ENCODE measurements at places on chromosomes 1 and 21.

DNA sequence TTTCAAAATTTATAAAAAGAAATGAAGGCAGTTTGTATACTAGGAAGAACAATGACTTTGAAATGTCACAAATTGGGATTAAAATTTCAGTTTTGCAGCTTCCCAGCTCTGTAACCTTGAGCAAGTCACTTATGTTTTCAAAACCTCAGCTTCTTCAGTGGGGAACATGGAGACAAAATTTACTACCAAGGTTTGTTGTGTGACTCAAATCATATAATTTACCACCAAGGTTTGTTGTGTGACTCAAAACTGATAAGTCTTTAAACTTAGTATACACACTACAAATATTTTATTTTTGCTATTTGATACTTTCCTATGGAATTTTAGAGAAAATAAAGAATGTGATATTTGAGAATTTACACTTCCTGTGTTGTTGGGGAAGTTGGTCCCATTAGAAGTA lies 219.9 kb downstream of the KCTD3 start:
- no peak for DNase-seq

DNA sequence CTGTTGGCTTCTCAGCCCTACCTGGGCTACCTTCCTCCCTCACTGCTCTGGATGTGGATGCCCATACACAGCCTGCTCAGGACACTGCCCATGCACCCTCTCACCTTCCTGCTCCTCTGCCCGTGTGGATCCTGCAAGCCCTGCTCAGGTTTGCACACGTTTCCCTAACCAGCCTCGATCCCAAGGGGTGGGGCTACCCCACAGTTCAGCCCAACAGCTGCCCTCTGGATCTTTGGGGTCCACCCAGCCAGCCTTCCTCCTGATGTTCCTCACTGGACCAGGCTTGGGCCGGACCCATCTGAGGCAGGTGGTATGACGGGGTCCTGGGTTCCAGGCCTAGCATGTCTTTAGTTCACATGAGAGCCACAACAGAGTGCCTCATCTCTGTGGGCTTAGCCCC lies 4.7 kb downstream of the TMEM54 start:
- no peak for DNase-seq

DNA sequence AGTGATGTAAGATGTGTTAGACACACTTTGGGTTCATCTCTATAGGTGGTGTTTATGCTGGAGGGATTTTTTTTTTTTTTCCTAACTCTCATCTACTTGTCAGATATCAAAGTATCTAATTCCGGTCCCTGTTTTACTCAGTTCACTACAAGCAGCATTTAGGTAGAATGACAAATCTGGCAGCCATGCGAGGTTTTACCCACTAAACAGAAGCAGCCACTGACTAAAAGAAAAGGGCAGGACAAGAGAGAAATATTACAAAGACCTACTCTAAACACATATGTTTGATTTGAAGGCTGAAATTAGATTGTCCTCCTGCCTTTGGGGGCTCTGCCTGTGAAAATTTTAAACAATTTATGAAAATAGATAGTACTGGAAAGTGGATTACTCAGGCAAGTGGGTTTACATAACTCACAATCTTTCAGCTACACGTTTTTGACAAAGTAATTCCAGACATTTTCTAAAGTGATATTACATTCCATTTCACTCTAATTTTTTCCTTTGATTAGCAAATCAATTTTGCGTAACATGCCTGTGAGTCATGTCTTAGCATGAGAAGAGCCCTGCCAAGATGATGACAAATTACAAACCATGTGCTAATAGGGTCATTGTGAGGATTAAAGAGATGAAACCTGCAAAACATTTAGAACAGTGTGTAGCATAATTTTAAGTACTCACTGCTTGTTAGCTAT lies 172.6 kb downstream of the PLA2G4A start:
- DNase-seq: no peak

DNA sequence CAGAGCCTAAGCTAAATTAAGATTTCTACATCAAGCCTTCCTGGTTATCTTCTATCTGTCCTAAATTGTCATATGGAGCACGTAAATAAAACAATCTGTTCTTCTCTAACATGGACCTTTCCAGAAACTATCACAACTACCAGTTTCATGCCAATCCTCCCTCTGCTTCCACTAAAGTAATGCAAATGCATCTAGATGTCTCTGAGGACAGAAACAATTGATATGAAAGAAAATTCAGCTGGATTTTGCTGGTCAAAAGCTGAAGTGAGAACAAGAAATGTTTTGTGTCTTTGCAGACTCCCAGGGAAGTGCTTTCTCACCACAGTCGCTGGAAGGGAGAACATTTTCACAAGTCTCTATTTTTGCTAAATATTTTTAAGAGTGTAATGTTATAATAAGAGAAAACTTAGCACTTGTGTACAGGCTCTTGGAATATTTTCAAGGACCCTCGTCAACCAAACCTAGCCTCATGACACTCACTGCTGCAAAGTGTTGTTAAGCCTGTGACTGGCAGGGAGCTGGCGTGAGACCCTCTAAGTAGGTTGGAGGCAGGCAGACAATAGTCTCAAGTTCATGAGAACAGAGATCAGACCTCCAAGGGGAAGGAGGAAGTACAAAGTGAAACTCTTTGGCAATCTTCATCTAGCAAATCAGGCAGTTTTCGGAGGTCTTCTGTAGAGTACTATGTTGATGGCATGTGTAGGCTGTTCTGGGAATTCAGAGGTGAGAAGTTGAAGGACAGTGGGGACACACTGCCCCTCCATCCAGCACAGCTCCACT lies 38.8 kb downstream of the DNASE2B start:
- no peak for DNase-seq

DNA sequence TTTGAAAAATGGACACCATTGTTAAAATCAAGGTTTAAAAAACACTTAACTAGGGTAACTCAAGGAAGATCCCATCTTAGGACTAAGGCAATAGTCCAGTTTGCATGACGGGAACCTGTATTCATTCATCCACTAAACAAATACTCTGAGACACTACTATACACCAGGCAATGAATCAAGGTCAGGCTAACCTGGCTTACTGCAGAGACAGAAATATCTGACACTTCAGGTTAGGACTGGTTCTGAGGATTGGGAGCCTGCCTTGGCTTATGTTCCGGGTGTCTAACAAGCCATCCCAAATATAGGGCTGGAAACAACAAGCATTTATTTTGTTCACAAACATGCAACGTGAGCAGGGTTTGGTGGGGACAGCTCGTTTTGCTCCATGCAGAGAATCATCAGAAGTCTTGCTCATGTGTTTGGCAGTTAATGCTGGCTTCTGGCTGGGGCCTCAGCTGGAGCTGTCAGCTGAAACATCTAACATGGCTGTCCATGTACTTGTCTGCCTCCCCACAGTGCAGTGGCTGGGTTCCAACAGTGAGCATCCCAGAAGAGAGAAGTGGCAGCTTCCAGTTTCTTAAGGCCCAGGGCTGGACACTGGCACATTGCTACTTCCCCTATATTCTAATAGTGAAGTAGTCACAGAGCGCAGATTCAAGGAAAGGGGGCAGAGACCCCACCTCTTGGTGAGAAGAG lies 37.0 kb upstream of the CAMK1G start:
- no peak for DNase-seq

DNA sequence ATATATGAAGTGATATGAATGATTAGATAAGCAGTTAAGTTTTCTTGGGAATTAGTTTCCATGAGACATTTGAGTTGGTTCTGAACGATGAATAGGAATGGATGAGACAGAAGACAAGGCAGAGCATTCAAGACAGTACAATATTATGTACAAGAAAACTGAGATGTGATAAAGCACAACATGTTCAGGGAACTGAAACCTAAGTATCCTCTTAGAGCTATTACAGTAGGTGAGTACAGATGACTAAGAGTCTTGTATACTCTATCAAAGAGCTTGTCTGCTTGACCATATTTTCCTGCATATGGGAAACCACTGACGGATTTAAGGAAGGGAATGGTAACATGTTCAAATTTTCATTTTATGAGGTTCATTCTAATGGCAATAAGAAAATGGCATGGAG lies 61.6 kb downstream of the NME7 start:
- DNase-seq: no peak

GRCh38 chr1:169105434-169106094 lies 926 bp upstream of the ATP1B1 start:
- peak; percentile 90 for DNase-seq

DNA sequence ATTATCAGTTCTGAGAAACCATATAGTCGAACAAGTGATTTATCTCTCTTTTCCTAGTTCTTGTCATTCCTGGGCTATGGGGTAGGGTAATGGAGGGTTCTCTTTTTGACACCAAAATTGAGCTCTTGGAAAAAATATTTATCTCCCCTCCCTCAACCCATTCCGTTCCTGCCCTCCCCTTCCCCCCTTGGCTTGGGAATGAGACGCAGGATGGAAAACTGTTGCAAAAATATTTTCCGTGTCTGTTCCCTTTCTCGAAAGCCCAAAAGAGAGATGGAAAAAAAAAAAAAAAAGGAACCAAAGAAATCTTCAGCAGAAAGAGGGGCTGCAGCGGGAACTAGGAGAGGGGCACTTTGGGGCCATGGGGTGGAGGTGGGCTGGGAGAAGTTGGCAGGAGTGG lies 766 bp downstream of the ATP2B4 start:
- no peak for DNase-seq

DNA sequence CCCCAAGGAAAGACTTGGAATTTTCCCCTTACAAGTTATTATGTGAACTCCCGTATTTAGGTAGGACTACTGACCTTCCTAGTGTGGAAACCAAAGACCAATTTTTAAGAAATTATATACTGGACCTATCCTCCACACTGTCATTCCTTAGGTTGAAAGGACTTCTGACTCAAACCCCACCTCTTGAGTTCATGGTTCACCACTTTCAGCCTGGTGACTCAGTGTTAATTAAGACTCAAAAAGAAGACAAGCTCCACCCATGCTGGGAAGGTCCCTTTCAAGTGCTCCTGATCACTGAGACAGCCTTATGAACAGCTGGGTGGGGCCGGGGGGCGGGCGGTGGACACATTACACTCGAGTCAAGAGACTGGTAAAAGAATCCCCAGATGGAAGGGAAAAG lies 113.2 kb downstream of the LRRC53 start:
- DNase-seq: no peak

- DNase-seq: no peak
Measured at GRCh38 chr1:111669268-111669667, 49.7 kb downstream of the RAP1A start.
